Daoy (cell line): ENCODE measurements at places on chromosomes 7 and 10.

GRCh38 chr10:118840071-118840775 lies 85.5 kb upstream of the CACUL1 start:
- DNase-seq: peak; percentile 52

GRCh38 chr7:80392229-80393169 lies 119.4 kb downstream of the GNAT3 start:
- no peak for DNase-seq

- no peak for DNase-seq
These were observed 433 bp upstream of the STARD3NL start for GRCh38 chr7:38177621-38178003.

DNA sequence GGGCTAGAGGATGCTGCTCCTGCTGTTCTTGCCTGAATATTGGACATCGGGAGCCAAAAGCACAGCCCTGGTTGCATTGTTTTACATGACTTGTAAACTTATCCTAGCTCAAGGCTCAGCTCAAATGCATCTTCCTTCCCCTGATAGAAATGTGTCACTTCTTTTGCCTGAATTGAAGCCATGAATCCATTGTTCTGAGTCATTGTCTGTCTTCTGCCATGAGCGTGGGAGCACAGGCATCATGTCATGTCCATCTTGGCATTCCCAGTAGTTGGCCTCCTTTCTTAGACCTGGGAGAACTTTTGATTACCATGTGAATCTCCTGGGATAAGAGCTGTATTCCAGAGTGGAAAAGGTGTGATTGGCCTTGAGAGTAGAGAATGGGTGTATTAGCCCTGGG lies 54.1 kb upstream of the OPN4 start:
- no peak for DNase-seq

- no peak for DNase-seq
These were observed 39.5 kb downstream of the PPP1R3C start for GRCh38 chr10:91593366-91593765.

DNA sequence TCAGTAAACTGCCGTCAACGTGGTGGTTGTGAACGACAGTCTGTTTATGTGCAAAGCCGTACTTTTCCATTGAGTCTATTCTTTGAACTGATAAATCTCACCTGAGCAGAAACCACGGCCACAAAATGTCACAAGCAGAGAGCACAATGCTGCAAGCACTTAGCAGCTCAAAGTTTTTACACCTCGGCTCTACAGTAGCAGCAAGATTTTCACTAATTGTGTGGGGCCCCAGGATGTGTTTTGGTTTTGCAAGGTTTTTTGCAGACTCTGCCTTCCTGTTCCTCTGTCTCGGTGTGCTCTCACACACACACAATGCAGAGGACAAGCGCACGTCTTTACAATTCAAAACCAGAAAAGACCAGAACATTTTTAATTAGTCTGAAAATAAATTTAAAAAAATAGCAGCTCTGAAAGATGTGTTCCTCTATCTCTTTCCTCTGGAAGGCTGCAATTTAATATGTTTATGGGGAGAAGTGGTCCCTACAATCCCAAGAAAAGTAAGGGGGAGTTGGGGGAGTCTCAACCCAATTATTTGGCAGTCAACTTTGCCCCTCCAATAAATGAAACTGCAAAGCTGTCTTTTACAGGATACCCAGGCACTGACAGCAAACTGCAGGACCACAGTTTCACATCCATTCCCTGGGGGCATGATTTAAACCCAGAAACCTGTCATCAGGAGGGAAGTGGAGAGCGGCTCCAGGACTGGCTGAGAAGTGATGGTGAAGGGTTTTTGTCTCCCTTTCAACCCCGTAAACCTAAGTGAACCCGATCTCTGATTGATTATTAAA lies 73.8 kb upstream of the SFMBT2 start:
- DNase-seq: no peak

GRCh38 chr7:40865441-40866233 lies 730.8 kb downstream of the SUGCT start:
- peak; percentile 57 for DNase-seq
